ENCODE measurements at places on chromosomes 13 and 19. TPM values are rescaled to one million over a fixed set of nuclear protein-coding genes. Genes with fewer than 3 reads are reported as not detected.

SLC25A41 gene
- total RNA-seq, result not detected

ZNF541 gene
- not detected for total RNA-seq

ZNF491 gene
- 3.1 TPM for total RNA-seq

ICAM5 gene
- total RNA-seq, result 3.4 TPM

DIRAS1 gene
- 8.2 TPM for total RNA-seq

RFPL4A gene
- not detected for total RNA-seq

SLC6A16 gene
- total RNA-seq, result 3.6 TPM

MEDAG gene
- total RNA-seq, result 61.2 TPM

TGFBR3L gene
- not detected for total RNA-seq

SSC5D gene
- total RNA-seq, result 67.9 TPM

HIPK4 gene
- total RNA-seq, result 0.72 TPM

LIM2 gene
- not detected for total RNA-seq

ZNF835 gene
- 1.2 TPM for total RNA-seq

KCTD15 gene
- total RNA-seq, result 110 TPM

ZFR2 gene
- total RNA-seq, result 0.96 TPM

CPB2 gene
- total RNA-seq, result not detected

ADAMTSL5 gene
- 5.1 TPM for total RNA-seq

ZNF836 gene
- total RNA-seq, result 11.6 TPM

LPAR2 gene
- 0.48 TPM for total RNA-seq

ZIK1 gene
- total RNA-seq, result 14.4 TPM

ADPRHL1 gene
- 1.7 TPM for total RNA-seq

AMER2 gene
- total RNA-seq, result 2.4 TPM

ZNF546 gene
- total RNA-seq, result 42.4 TPM

MUC16 gene
- 2.9 TPM for total RNA-seq

ZNF534 gene
- 6.5 TPM for total RNA-seq

ZNF227 gene
- 21.7 TPM for total RNA-seq

LIN37 gene
- total RNA-seq, result 8.4 TPM

MAN2B1 gene
- 22.1 TPM for total RNA-seq

ZNF571 gene
- 15.6 TPM for total RNA-seq

CAPS gene
- 30.8 TPM for total RNA-seq

CCDC8 gene
- total RNA-seq, result 61.2 TPM

ZNF562 gene
- total RNA-seq, result 35.9 TPM

GGN gene
- total RNA-seq, result not detected

CFD gene
- total RNA-seq, result 35.2 TPM

SLC10A2 gene
- 5.1 TPM for total RNA-seq

RDH8 gene
- not detected for total RNA-seq

PRDX2 gene
- total RNA-seq, result 112 TPM

TRPM4 gene
- total RNA-seq, result 8.2 TPM

TRAPPC6A gene
- total RNA-seq, result 12.5 TPM

ZNF536 gene
- total RNA-seq, result 4.6 TPM

ZNF844 gene
- total RNA-seq, result 14.4 TPM

ZNF829 gene
- total RNA-seq, result 8.7 TPM

ZNF626 gene
- 29.1 TPM for total RNA-seq

ELANE gene
- not detected for total RNA-seq

IZUMO1 gene
- total RNA-seq, result not detected

GPR18 gene
- 2.9 TPM for total RNA-seq

NXNL1 gene
- not detected for total RNA-seq

LGALS14 gene
- total RNA-seq, result not detected

MYDGF gene
- 65.7 TPM for total RNA-seq

PTGER1 gene
- not detected for total RNA-seq

NLRP7 gene
- total RNA-seq, result 0.24 TPM

RUBCNL gene
- 3.6 TPM for total RNA-seq

PGLYRP1 gene
- total RNA-seq, result not detected

ZNF417 gene
- total RNA-seq, result 29.1 TPM

ZNF729 gene
- total RNA-seq, result 10.6 TPM

TEX26 gene
- total RNA-seq, result not detected

CYP4F3 gene
- 0.96 TPM for total RNA-seq

Data from umbilical cord (tissue), 2 donors.